ENCODE measurements at places on chromosomes 6 and 20.
A peak's percentile ranks its signal among the peaks of the same experiment; 100 is the strongest.

- DNase-seq: peak; percentile 59
These were observed 13.3 kb upstream of the RBPJL start for GRCh38 chr20:45293041-45294002.

DNA sequence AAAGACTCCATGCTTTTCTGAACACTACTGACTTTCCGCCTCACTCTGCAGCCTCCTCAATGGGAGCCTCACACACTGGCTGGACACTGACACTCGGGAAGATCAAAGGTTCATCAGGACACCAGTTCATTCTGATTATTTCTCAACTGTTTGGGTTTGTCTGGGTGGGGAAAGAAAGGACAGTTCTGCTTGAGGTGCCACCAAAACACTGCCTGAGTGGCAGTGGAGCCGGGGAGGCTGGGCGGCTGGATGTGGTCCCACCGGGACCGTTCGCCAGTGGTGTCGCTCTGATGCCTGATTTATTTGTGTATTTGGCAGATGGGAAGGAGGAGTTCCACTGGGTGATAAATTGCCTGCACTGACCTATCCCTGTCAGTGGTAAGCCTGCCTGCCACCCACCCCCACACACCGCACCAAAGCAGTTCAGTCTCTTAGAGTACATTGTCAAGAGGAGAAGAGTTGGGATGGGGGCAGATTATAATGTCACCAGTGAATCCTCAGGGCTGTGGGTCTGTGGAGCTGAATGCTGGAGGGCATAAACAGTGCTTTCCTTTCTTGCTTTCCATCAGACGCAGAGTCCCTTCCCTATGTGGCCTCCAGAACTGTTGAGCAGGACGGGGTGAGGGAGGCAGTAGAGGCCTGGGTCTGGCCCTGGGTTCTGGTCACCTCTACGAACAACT, 49.8 kb downstream of the EDN1 start:
- DNase-seq: no peak

DNA sequence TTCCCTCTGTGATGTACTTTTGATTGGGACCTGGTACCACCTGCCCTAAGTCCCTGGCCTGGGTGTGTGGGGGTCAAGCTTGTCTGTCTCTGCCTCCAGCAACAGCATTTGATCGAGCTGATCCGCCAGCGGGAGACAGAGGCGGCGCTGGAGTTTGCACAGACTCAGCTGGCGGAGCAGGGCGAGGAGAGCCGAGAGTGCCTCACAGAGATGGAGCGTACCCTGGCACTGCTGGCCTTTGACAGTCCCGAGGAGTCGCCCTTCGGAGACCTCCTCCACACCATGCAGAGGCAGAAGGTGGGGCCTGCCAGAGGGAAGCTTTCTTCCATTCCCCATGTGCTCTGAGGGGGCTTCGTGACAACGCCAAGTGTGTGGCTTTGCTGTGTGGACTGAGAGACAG, 5.4 kb downstream of the GID8 start:
- DNase-seq: no peak

DNA sequence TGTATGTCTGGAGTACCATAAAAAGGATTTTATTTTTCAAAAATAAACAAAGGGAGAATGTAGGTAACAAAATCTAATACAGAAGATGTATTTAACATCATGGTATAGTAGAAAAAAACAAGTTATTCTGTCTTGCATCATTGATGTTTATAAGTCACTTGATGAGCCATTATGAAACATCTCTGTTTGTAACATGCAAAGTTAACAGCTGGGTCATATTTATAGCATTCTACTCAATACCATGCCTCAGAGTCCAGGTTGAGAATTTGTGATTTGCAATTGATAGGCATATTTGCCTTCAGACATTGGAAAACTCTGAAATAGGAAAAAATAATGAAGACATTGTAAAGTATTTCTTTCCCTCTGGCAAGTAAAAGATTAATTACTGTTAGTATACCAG, 52.3 kb upstream of the IL20RA start:
- DNase-seq: no peak

- DNase-seq: no peak
These were observed 2.4 kb downstream of the C6orf132 start for GRCh38 chr6:42140032-42140431.

DNA sequence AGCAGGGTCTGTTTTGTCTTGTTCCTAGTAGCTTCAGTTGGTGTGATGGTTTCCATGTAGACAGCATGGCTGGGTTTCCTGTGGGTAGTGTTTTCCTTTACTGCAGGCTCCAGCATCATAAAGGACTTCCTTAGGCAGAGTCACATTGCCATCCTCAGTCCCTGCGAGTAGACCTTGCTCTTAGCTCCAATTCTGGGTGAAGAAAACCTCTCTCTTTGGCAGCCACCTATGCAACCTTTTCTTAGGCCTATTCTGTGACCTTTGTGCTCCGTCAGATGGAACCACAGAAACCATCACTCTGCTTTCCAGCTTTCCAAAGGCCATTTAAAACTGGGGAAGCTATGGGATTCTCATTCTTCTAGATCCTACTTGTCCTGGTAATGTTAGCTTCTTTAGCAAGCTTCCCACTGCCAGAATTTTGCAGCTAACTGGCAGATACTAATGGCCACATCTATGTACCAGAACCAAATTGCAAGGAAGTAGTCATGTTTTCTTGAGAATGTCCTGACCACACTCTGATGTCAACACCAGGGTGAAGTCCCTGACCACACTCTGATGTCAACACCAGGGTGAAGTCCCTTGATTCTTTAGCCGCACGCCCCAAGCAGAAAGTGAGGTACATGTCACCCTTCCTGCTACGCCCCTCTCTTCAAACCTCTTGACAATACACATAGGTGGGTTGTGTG, 646.6 kb upstream of the HS3ST5 start:
- no peak for DNase-seq

DNA sequence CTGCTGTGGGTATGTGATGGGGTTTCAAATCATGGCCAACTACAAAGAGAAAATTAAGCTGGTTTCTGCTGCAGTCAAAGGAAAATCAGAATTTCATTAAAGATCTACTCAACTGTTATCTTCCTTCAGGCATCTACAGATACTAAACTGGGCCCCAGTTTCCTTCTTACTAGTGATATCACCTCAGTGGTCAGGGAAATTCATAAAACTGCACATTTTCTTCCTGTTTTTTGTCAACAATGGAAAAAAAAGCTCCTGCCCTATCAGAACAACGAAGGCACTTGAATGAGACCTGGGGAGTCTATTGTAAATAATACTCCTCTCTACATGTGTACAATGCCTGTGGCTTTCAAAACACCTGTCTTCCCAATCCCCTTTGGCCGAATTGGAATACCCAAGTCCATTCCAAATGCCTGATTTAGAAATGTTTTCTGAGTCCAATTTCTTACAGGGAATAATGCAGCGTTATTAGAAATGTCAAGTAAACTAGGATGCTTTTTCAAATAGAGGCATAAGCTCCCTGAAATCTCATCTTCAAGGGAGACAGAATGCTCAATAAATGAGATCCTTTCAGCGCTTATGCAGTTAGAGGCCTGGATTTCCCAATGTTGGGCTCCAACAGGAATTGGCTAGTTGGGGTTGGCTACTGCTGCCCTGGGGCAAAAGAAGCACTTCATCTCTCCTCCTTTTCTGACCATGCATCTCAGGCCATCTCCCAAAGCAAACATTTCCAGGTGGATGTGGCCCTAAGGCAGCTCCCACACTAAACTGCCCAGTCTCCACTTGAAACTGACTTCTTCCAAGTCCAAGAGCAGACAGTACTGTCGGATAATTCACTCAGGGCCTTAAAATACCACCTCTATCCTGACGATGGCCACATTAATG, 143.3 kb downstream of the NFATC2 start:
- DNase-seq: no peak

DNA sequence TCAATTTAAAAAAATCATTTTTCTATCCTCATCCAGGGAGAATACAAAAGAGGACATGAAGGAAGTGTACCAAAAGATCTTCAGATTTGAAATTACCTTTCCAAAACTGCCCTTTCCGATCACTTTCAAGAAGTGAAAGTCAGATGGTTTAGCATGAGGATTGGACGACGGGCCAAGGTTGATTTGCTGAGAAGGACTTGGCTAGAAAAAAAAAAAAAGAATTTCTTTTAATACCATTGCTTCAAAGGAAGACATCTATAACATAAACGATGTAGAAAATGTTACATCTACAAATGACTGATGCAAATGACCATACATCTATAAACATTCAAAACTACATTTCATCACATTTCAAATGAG, 120.9 kb upstream of the SLC2A12 start:
- DNase-seq: no peak

DNA sequence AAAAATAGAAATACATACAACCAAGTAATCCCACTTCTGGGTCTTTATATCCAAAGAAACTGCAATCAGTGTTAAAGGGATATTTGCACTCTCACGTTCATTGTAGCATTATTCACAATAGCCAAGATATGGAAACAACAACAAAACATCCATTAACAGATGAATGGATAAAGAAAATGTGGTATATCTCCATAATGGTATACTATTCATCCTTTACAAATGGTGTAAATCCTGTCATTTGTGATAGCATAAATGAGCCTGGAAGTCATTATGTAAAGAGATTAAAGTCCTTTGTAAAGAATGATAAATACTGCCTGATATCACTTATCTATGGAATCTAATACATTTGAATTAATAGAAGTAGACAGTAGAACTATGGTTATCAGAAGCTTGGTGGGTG, 327.7 kb downstream of the UTRN start:
- no peak for DNase-seq

- DNase-seq: no peak
These were observed 24.1 kb downstream of the ZHX3 start for GRCh38 chr20:41293269-41294037.
